Stimulated activated CD8-positive, alpha-beta memory T cell treated with anti-CD3 and anti-CD28 coated beads, Interleukin-4, amount 100 ng/mL, for 4 hours (primary cell): ENCODE measurements at places on chromosomes 4 and X.

GRCh38 chr4:175656649-175657048 is 155.4 kb downstream of the GPM6A start:
- no peak for DNase-seq

DNA sequence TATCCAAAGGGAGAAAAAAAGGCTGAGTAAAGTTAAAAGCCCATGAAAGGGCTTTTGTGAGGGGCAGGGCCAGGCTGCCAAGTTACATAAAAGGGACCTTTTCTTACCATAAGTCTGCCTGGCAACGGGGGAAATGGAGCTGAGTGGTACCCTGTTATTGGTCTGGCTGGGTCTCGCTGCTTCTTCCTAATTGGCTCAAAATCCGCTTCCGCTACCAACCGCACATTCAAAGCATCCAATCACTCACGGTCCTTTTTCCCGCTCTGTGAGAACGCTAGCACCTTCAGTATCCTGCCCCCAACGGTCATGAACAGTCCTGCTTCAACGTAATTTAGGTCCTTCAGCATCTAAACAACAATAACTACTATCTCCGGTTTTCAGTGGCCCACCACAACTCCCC is 611 bp downstream of the TEX11 start:
- no peak for DNase-seq

DNA sequence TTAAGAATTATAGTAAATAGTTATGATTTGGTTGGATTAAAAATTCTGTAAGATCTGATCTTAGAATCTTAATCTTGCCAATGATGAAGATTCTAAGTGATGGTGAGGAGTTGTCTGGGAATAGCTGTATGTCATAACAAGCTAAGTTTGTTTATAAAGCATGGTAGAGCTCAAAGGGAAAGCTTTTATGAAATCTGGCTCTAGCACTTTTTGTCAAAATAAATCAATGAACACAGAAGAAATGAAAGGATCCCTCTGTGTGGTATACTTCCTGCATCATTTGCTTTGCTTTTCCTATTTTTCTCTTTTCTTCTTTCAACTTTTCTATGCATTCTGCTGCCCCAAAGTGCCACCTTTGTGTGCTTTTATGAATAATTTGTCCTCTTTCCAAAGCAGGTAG is 193.5 kb upstream of the FAT1 start:
- DNase-seq: no peak

DNA sequence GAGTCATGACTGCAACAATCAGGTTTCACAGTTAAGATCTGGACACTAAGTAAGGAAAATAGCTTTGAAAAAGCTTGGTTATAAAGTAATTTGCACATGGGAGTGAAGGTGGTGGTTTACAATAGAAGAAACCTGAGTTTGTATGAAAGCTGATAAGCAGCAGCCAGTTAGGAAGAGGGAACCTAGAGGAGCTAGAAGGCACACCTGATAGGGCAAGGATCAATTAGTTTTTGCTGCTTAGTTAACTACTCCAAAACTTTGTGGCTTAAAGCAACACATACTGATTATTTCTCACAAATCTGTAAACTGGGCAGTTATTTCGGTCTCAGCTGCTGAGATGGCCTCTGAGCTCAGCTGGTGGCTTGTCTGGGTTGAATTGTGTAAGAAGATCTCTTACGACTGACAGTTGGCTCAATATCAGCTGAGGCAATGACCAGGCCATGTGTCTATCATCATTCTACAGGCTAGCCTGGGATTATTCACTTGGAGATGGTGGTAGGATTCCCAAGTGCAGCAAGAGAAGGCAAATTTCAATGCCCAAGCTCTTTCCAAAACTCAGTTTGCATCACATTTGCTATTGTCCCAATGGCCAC is 255.0 kb upstream of the PITX2 start:
- DNase-seq: no peak
